Muscle of back (tissue), 13 donors: ENCODE measurements at places on chromosomes 13 and 19.
A peak's percentile ranks its signal among the peaks of the same experiment; 100 is the strongest.

GRCh38 chr19:18293642-18294466 lies 12.4 kb upstream of the JUND start:
- no peak for DNase-seq

DNA sequence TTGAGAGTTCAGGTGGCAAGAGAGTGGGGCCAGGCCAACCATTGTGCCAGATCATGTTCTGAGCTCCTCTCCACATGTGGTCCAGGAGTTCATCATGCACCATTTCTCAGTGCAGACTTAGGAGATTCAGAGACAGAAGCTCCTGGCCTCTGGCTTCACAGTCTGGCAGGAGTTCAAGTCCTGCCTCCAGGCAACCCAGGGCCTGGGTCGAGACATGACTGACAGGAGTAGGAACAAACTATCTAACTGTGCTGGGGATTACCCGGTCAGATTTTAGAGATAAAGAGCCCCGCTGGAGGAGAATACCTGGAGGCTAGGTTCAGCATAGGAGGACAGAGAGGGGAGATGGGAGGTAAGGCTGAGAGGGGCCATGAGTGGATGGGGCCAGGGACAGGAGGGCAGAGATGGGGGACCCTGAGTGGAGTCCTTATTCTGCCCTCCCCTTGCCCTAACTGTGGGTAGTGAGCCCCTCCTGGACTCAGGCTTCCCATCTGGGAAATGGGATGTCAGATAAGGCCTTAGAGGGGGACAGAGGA lies 906 bp upstream of the CYP4F11 start:
- no peak for DNase-seq

GRCh38 chr19:17078036-17078919 lies 2.7 kb downstream of the MYO9B start:
- no peak for DNase-seq

GRCh38 chr13:51632591-51633362 lies 48.5 kb downstream of the WDFY2 start:
- no peak for DNase-seq

DNA sequence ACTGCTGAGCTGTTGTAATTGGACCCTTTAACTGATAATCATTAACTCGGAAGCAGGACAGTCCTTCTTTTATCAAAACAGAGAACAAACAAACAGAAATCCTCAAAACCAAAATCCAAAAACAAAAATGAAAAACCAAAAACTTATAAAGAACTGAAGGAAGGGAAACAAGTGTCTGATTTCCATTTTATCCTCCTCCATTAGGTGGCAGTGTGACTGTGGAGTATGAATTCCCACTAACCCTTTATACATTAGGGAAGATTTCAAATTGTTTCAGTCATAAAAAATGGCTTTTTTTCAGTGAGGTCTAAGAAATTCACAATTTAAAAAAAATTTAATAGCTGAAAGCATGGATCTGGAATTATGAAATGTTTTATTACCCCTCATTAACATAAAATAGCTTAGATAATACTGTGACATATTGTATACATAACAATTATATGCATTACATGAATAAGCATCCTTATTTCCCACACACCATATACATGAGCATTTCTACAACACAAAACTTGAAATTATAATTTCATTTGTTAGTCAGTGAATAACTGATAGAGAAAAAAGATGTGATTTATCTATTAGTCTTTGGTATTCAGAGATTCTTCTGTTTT lies 1074.3 kb upstream of the PCDH9 start:
- peak; percentile 2 for DNase-seq

DNA sequence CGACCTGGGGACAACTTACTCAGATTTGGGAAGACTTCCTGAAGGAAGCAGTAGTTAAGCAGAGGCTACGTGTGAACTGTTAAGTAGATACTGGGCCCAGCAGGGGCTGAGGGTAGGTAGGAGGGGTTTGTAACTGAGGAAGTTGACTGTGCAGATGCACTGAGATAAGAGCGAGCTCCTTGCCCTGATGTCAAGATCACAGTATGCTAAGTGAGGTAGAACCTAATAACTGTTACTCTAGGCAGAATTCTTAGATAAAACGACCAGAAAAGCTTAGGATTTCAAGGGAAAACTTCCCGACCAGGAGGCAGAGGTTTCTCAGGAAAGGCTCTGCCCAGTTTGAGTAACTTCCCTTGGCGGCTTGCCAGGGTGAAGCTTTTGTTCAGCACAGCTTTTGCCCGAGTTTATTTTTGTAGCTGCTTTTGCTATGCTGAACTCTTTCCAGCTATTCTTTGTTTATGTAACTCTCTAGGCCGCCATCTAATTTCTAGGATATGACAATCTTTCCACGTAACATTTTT lies 632.1 kb downstream of the DIAPH3 start:
- DNase-seq: peak; percentile 55

- DNase-seq: no peak
Observed at GRCh38 chr13:31214435-31214834, 14.7 kb downstream of the B3GLCT start.

DNA sequence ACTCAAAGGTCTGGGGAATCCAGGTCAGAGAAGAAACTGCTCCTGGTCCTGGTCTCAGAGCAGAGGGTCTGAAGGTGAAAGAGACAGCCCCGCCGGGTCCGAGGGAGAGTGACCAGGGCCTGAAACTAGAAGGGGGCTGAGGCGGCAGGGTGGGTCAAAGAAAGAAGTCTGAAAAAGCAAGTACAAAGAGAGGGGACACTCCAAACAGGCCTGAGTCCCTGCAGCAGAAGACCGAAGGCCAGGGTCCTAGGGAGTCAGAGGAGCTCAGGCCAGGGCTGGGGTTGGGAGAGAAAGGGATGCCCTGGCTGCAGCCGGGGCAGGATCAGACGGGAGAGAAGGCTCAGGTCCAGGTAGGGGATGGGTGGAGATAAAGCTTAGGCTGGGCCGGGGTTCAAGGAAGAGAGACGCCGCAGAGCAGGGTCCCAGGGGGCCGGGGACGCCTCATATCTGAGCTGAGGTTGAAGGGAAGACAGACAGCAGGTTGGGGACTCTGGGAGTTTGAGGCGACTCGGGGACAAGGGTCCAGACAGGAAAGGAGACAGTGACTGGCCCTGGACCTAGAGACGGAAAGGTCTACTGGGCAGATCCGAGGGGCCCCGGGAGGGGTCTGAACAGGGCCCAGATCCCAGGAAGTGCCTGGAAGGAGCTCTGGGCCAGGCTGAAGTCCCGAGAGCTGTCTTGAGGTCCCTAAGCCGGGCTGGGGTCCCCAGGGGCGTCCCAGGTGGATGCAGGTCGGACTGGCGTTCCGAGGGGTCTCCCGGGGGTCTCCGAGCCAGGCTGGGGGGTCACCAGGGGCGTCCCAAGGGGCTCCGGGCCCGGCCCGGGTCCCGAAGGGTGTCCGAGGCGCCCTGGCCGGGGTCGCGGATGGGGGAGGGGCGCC lies 795 bp downstream of the MLLT1 start:
- DNase-seq: peak; percentile 37

DNA sequence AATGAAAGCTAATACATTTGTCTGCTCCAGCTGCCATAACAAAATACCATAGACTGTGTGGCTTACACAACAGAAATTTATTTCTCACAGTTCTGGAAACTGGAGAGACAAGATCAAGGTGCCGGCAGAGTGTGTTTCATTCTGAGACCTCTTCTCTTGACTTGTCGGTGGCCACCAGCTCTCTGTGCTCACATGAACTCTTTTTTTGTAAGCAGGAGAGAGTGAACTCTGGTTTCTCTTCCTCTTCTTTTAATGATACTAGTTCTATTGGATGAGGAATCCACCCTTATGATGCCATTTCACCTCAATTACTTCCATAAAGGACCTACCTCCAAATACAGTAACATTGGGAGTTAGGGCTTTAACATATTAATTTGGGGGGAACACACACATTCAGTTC lies 11.7 kb downstream of the KCTD12 start:
- DNase-seq: no peak

DNA sequence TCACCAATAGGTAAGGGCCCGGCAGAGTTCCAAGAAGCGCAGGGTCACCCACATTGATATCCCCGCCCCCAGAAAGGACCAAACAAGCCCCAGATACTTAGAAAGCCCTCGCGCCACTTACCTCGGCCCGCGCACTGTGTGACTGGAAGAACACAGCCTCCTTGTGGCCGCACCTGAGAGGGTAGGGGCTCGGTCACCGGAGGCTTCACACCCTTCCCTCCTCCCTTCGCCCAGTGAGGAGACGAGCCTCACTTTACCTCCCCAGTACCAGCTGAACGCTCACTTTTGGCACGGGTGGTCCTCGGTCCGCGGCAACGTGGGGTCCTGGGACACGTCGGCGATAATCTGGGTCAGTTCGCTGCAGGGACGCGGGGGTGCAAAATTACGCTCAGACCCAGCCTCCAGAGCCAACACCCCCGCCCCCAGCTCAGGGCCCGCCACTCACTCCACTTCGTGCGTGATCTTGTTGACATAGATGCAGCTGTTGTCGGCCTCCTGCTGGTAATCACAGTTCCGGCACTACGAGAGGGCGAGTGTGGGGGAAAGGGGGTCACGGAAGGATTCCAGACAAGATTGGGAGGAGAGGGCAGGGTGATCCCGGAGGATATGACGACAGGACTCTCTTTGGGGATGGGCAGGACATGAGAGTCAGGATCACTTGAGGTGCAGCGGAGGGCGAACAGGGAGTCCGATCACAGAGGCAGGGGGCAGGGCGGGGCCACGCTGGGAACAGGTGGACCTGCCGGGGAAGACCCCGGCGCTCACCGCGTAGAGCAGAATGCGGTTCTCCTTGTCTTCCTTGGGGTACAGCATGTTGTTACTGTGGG lies 568 bp downstream of the POLR2I start:
- no peak for DNase-seq

DNA sequence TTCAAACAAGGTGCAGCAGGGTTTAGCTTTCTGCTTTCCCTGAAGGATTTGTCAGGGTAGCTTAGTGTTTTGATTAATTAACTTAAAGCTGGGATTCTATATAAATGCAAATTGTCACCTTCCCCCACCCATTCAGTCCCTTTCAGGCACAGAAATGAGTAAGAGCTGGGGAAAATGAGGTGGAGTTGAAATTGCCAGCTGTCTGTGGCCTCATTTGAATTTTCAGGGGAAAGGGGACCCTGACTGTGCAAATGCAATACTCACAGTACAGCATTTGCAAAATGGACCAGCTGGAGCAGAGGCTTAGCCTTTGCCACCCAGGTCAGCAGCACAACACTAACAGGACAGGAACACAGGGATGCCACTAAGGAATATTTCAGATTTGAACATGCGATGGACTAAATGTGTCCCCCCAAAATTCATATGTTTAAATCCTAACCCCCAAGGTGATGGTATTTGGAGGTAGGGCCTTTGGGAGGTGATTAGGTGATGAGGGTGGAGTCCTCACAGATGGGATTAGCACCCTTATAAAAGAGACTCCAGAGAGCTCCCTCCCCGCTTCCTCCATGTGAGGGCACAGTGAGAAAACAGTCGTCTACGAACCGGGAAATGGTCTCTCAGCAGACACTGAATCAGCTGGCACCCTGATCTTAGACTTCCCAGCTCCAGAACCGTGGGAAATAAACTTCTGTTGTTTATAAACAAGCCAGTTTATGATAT lies 59.5 kb upstream of the CYSLTR2 start:
- DNase-seq: no peak

DNA sequence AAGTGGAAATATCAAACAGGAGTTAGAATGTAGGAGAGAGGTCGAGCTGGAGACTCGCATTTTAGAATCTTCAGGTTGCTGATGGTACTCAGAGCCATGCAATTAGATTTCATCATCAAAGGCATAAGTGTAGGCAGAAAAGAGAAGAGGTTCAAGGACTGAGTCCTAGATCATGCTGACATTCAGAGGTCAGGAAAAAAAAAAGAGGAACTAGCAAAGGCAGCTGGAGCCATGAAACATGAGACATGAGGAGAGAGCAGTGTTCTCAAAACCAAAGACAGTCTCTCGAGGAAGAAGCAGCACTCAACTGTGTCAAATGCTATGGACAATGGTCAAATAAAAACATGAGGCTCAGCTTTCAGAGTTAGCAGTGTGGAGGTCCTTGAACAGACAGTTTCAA lies 12.4 kb upstream of the TPP2 start:
- DNase-seq: peak; percentile 25

- no peak for DNase-seq
Observed at GRCh38 chr13:113171250-113172125, 13.0 kb downstream of the PROZ start.

DNA sequence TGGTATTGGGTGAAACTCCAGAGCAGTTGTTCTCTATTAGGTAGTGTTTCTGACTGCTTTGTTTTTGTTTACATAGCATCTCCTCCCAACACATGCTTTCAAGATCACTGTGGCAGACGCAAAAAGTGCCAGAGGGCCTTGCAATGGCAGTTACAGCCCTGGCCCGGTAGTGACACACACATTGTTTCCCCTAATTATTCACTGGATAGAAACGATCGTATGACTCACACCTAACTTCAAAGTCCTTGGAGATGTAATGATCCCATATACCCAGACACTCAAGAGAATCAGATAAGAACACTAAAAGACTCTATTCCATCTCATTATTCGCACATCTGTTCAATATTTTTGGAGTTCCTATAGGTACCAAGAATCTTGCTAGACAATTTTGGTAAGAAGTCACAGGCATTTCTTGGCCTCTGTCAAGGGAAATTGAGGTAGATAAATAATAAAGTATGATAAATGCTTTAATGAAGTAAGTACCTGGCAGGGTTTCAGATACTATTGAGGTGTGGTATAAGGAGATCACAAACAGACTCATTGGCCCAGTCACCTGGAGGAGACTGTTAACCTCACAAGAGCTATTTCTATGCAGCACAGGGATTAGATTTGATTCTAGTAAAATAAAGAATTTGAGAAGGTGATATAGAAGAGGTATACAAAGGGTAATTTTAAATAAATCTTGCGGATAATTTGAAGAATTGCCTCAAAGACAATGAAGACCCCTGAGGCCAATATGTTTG lies 485.3 kb downstream of the SLITRK6 start:
- DNase-seq: no peak

DNA sequence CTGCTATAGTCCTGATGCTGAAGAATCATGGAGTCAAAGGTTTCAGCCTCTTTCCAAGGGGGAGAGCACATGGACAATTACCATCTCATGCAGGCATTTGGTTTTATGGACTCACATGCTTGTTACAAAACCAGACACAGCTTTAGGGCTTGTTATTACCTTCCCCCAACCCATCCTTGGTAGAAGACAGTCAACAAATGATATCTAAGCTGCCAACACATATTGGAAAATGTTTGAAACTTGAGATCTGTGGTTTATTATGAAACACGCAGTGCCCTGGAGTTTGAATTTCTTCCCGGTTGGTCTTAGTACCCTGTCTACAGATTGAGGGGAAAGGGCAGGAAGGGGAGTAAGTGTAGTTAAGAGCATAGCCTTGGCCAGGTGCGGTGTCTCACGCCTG lies 12.5 kb upstream of the CYP2A6 start:
- DNase-seq: no peak

DNA sequence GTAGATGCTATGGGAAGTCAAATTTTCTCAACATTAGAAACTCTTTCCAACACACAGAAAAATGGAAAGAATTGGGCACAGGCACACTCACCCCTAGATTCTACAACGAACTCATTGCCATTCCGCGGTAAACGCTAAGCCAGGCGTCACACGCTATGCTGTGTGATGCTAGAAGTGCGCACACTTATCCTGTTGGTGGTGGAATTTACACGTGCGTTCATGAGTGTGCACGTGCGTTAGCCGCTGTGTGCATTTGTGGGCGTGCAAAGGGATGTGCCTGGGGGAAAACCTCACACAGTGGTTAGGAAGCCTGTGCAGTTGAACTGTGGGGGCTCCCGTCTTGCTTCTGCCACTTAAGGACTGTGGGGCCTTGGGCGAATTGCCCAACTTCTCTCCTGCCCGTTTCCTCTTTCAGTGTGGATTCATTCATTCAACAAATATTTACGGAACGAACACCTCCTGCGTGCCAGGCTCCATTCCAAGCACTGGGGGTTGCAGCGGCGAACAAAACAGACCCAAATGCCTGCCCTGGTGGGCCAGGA lies 7.7 kb downstream of the NFILZ start:
- DNase-seq: no peak
